B cell (primary cell): ENCODE measurements at places on chromosomes 4 and X. TPM values are rescaled to one million over a fixed set of nuclear protein-coding genes. Genes with fewer than 3 reads are reported as not detected.

Gene XK
- 0.30 and 0.34 TPM in 2 replicates for total RNA-seq

Gene NUDT10
- 0.36 and 0.44 TPM in 2 replicates for total RNA-seq

Gene MAGEE2
- not detected in 2 replicates for total RNA-seq

Gene ADH4
- total RNA-seq: not detected in 2 replicates

Gene MAOA
- total RNA-seq: 0.05 TPM in 1 of 2 replicates, not detected in the other

Gene LPAR4
- total RNA-seq: 0.12 TPM in 1 of 2 replicates, not detected in the other

Gene MAGEA8
- total RNA-seq: not detected in 2 replicates

Gene RAB9B
- 0.44 and 0.75 TPM in 2 replicates for total RNA-seq

Gene CXCL3
- not detected in 2 replicates for total RNA-seq

Gene STS
- total RNA-seq: 2.9 and 3.2 TPM in 2 replicates

Gene SLC2A9
- total RNA-seq: 0.63 and 2.1 TPM in 2 replicates

Gene NPY2R
- not detected in 2 replicates for total RNA-seq

Gene TMSB15B
- total RNA-seq: 8.6 and 9.0 TPM in 2 replicates

Gene CT83
- total RNA-seq: not detected in 2 replicates

DNA sequence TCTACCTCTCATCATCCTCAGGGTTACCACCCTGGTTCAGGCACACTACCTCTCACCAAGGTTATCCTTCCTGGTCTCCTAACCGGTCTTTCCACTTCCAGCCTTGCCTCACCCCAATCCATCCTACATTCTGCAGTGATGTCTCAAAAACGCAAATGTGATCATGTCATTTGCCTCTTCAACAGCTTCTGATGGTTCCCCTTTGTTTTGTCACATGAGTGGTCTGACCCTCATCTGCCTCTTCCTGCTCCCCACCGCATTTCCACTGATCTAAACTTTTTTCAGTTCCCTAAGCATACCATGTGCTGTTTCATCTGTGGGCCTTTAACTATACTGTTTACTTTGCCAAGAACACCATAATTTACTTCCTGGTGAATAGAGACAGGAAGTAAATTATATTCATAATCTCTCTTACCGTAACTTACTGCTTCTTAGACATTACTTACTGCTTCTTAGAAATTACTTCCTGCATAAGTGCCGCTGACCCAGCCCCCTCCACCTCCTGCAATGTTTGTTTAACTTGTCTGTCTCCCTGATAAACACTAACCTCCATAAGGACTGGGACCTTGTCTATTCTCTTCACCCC, 27.1 kb upstream of the NSUN7 start:
- DNase-seq: peak; percentile 88
- peak overlapping the region; percentile 59 for H3K27ac ChIP-seq
- no peaks in the 10 kb centered on the region for H3K36me3 ChIP-seq
- no peaks in the 10 kb centered on the region for H3K27me3 ChIP-seq
- H3K4me1 ChIP-seq: peaks cover 30% of the 10 kb centered on the region

- H3K36me3 ChIP-seq: no peaks in the 10 kb centered on the region
- H3K4me3 ChIP-seq: no peak overlapping the region
- DNase-seq: no peak
- H3K27ac ChIP-seq: no peak overlapping the region
- H3K4me1 ChIP-seq: peaks cover 9% of the 10 kb centered on the region
Observed at GRCh38 chr4:88242144-88242543, 42.2 kb downstream of the PPM1K start.

DNA sequence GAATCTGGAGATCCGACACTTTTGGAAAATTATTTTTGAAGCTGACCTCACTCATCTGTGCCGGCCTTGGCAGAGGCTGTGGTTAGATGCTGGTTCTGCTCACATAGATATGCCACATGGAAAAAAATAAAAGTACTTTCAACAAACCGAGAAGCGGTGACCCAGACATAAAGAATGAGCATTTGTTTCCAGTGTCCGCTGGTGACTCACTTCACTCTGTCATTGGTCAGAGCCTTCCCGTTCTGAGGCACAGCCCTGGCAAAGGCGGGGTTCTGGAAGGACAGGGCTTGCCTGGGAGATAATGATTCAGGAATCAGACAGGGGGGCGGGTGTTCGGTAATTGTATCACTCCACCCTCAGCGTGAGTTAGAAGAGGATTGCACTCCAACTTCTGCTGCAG, 172.4 kb upstream of the MXRA5 start:
- no peaks in the 10 kb centered on the region for H3K36me3 ChIP-seq
- no peak overlapping the region for H3K4me3 ChIP-seq
- no peak for DNase-seq

DNA sequence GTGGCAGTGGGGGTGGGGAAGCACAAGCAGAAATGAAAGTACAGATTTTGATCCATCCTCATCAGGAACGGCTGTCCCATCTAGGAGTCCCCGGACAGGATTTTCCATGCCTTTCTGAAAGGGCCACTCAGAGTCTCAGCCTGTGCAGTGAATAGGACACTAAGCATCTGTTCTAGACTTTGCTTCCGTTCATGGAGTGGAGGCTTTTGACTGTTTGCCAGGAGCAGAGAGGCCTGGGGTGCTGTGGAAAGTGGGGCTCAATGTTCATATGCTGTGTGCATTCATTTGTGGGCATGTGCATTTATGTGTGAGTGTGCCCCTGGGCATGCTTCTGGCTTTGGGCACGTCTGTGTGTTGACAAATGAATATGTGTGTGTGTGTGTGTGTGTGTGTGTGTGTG, 25.6 kb upstream of the MAMLD1 start:
- no peak for DNase-seq
- no peaks in the 10 kb centered on the region for H3K36me3 ChIP-seq
- H3K27ac ChIP-seq: no peak overlapping the region
- H3K4me3 ChIP-seq: no peak overlapping the region
- H3K27me3 ChIP-seq: no peaks in the 10 kb centered on the region

DNA sequence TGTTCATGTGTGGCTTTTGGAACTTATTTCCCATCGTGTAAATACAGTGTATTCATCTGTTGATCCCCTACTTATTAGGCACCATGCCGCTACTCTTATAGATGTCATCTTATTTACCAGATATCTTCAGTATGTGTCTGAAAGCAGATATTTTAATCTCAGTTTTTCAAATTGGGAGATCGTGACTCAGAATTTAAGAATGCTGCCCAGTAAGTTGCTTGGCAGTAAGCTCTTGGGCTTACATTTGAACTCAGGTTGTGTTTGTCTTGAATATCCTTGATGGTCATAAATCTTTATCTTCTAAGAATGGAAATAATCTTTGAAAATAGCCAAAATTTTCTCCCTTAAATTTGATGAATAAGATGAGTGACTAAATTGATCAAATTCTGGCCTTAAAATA, 45.9 kb upstream of the RPA4 start:
- H3K27me3 ChIP-seq: no peaks in the 10 kb centered on the region
- H3K27ac ChIP-seq: no peak overlapping the region
- H3K36me3 ChIP-seq: no peaks in the 10 kb centered on the region

- no peak overlapping the region for H3K27ac ChIP-seq
- H3K4me3 ChIP-seq: no peak overlapping the region
- H3K4me1 ChIP-seq: peaks cover 40% of the 10 kb centered on the region
- DNase-seq: peak; percentile 35
Observed at GRCh38 chr4:145099653-145100052, 1.5 kb downstream of the ABCE1 start.

DNA sequence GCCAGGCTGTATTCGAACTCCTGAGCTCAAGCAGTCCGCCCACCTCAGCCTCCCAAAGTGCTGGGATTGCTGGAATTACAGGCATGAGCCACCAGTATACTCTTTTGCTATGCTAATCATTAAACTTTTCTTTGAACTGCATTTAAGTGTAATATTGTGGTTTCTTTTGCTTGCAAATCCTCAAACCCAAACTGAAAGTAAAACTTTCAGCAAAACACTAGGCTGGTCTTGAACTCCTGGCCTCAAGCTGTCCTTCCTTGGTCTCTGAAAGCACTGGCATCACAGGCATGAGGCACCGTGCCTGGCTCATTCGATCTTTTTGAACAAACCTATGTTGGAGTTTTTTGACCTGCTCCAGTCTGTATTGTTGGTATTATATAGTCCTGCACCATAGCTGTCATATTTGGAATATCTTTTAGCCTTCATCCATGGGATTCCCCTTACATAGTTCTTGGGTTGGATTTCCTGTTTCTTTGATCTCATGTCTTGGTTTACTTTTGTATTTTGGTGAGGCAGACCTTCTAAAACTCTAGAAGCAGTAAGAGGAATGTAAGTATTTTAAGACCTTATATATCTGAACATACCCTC, 34.1 kb downstream of the MOB1B start:
- H3K36me3 ChIP-seq: no peaks in the 10 kb centered on the region
- DNase-seq: no peak
- no peak overlapping the region for H3K27ac ChIP-seq
- H3K27me3 ChIP-seq: no peaks in the 10 kb centered on the region
- peaks cover under 1% of the 10 kb centered on the region for H3K4me1 ChIP-seq
- no peak overlapping the region for H3K4me3 ChIP-seq

GRCh38 chr4:90120037-90120436, 7.2 kb upstream of the CCSER1 start:
- no peak overlapping the region for H3K27ac ChIP-seq
- no peaks in the 10 kb centered on the region for H3K36me3 ChIP-seq
- H3K4me1 ChIP-seq: no peaks in the 10 kb centered on the region
- H3K27me3 ChIP-seq: no peaks in the 10 kb centered on the region
- peak; percentile 36 for DNase-seq

DNA sequence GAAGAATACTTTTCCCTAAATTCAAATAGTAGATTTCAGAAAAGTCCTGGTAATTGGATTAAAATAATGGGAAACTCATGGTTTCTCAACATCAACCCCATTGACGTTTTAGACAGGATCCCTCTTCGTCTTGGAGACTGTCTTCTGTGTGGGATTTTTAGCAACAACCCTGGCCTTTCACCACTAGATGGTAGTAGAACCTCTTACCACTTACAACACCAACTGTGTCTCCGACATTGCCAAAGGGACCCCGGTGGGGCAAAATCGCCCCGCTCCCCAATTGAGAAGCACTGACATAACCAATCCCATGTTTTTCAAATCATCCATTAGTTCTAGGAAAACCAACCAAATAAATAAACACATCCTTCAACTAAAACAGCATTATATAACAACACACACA, 16.9 kb upstream of the ANOS1 start:
- DNase-seq: peak; percentile 32
- H3K4me1 ChIP-seq: no peaks in the 10 kb centered on the region
- no peak overlapping the region for H3K4me3 ChIP-seq
- H3K36me3 ChIP-seq: no peaks in the 10 kb centered on the region
- no peaks in the 10 kb centered on the region for H3K27me3 ChIP-seq
- H3K27ac ChIP-seq: no peak overlapping the region

DNA sequence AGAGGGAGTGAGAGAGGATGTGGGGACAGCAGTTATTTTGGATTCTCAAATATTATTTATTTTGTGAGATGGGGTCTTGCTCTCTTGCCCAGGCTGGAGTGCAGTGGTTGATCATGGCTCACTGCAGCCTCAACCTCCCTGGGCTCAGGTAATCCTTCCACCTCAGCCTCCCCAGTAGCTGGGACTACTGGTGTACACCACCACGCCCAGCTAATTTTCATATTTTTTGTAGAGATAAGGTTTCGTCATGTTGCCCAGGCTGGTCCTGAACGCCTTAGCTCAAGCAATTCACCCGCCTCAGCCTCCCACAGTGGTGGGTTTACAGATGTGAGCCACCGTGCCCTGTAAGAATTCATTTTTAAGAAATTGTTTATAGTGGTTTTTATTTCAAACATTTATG, 61.2 kb downstream of the FHDC1 start:
- no peak overlapping the region for H3K27ac ChIP-seq
- H3K36me3 ChIP-seq: no peaks in the 10 kb centered on the region
- H3K4me1 ChIP-seq: no peaks in the 10 kb centered on the region
- DNase-seq: no peak
- H3K27me3 ChIP-seq: no peaks in the 10 kb centered on the region
- H3K4me3 ChIP-seq: no peak overlapping the region

DNA sequence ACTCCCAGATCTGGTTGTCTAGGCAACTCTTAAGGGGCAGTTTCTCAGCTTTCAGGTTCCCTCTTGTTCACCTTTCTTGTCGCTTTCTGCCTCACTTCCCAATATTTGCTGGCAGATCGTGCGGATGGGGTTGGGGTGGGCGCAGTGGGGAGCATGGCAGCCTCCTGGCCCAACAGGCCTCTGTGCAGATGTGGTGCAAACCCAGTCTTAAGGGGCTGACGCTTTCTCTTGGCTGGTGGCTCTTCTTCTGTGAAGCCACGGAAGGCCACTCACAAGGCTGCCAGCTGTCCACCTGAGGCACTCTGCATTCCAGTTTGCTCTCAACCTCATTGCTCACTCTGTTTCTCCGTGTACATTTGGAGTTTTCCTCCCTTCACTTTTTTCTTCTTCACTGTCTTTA, 61.7 kb downstream of the NBDY start:
- H3K27me3 ChIP-seq: no peaks in the 10 kb centered on the region
- H3K36me3 ChIP-seq: peaks cover 3% of the 10 kb centered on the region
- DNase-seq: no peak
- peaks cover 14% of the 10 kb centered on the region for H3K4me1 ChIP-seq
- no peak overlapping the region for H3K27ac ChIP-seq
- no peak overlapping the region for H3K4me3 ChIP-seq

DNA sequence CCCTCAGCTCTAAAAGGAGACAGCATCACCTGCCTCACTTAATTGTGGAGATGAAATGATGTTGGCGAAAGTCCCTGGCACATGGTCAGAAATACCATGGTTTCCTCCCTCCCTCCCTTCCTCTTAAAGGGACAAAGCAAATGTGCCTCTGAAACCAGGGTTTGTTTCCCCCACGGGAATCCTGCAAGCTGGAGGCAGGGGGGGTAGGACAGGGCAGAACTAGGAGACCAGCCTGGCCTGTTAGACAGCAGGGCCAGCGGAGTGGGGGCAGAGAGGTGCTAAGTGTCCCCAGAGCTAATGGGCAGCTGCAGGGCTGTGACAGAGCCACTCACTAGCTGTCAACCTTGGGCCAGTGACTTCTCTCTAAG, 5.7 kb downstream of the RTL5 start:
- H3K27ac ChIP-seq: no peak overlapping the region
- H3K27me3 ChIP-seq: no peaks in the 10 kb centered on the region
- H3K36me3 ChIP-seq: no peaks in the 10 kb centered on the region
- H3K4me3 ChIP-seq: no peak overlapping the region

DNA sequence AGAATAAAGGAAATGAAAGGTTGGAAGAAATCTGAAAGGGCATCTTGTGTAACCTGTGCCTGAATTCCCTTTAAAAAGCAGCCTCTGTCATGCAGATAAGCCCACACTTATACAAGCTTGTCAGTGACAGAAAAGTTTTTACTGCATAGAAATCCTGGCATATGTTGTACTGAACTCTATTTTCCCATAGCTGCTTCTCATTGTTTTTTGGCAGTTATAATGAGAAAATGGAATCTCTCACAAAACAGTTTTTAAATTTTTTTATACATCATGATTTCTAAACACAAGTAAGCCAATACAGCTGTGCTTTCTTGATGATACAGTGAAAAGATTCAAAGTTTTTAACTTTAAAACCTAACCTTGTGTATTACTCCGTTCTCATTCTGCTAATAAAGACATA, 511.4 kb upstream of the ARX start:
- H3K4me3 ChIP-seq: no peak overlapping the region
- no peak for DNase-seq
- H3K36me3 ChIP-seq: no peaks in the 10 kb centered on the region
- H3K4me1 ChIP-seq: no peaks in the 10 kb centered on the region
- no peaks in the 10 kb centered on the region for H3K27me3 ChIP-seq

GRCh38 chr4:121062521-121062920, 9.8 kb downstream of the NDNF start:
- H3K4me1 ChIP-seq: no peaks in the 10 kb centered on the region
- no peak overlapping the region for H3K27ac ChIP-seq
- H3K27me3 ChIP-seq: no peaks in the 10 kb centered on the region
- DNase-seq: no peak
- H3K4me3 ChIP-seq: no peak overlapping the region

GRCh38 chrX:150913511-150913910, 15.0 kb upstream of the CD99L2 start:
- H3K27me3 ChIP-seq: no peaks in the 10 kb centered on the region
- DNase-seq: no peak
- no peak overlapping the region for H3K4me3 ChIP-seq
- no peaks in the 10 kb centered on the region for H3K36me3 ChIP-seq
